ENCODE measurements at places on chromosomes 13 and 19.

DNA sequence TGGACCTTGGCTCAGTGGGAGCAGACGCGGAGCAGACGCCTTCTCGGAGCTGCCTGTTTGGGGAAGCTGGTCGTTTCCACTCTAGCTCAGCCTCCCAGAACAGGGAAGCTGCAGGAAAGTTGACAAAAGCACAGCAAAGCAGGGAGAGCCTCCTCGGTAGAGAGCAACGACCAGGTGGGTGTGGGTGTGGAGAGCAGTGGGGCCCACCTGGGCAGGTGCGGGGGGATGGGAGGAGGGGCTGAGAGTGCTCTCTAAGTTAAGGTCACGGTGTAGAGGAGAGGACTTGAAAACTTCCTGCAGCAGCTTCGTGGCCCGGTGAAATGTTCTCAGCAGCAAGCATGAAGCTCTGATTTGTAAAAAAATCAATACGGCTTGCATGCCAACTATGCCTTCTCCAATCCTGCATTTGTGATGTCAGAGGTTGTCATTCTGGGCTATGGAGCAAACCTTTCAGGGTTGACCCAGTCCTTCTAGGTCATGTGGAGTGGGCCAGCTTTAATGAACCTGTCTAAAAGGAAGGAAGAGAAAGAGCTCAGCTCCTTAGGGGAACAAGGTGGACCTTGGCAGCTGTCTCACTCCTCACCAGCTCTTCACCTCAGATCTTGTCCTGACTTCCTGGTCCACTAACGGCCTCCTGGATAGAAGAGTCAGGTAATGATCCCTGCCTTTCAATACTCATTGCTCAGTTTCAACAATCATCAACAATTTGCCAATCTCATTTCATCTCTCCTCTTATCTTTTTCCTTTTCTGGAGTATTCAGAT, 85.8 kb upstream of the UBL3 start:
- no peak for DNase-seq

GRCh38 chr13:95151942-95152587, 149.2 kb downstream of the ABCC4 start:
- no peak for DNase-seq

GRCh38 chr13:95444006-95444730, 108.4 kb upstream of the CLDN10 start:
- no peak for DNase-seq

- DNase-seq: no peak
These were observed 760.7 kb upstream of the SLITRK6 start for GRCh38 chr13:86559901-86560300.

DNA sequence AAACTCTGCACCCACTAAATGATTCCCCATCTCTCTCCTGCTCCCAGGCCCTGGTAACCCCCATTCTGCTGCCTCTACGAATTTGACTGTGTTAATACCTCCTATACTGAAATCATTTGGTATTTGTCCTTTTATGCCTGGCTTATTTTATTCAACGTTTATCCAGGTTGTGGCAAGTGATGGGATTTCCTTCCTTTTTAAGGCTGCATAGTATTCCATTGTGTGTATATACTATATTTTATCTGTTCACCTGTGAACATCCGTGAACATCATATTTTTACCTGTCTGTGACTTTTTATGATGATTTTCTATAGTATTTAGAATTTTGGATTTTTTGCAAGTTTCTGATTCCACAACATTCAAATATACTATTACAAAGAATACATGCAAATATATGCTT, 13.9 kb upstream of the CEBPG start:
- DNase-seq: no peak

DNA sequence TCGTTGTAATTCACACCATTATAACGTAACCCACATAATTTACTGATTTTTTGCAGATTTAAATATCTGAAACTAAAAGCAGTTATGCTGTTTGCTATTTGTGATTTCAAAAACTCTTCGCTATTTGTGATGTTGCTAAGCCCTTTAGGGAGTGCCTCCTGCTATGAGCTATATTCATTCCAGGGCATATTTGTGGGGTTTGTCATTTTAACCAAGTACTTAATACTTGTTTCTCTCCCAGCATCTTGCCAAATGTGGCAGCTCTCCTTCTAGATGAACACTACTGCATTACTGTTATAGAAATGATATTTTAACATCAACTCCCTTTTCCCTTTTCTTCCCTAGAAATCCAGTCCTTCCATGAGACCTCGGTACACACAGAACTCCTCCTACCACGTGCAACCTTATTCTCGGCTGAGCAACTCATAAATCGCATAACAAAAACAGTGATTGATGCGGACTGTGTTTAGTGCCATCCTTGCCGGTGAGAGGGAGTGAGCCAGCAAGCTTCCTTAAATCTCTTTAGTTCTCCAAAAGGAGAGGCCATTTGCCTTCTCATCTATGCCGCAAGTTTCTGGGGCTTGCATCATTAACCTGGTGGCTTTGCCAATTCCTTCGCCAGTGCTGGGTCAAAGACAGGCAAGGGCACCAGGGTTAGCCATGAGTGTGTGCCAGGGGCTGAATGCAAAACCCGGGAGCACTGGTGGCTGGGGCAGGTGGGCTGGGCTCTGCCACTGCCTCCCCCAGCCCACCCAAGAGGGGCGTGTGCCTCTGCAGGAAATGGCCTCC, 33.4 kb downstream of the RFX2 start:
- no peak for DNase-seq

GRCh38 chr19:3852614-3853254, 16.1 kb downstream of the ZFR2 start:
- DNase-seq: peak; percentile 55

DNA sequence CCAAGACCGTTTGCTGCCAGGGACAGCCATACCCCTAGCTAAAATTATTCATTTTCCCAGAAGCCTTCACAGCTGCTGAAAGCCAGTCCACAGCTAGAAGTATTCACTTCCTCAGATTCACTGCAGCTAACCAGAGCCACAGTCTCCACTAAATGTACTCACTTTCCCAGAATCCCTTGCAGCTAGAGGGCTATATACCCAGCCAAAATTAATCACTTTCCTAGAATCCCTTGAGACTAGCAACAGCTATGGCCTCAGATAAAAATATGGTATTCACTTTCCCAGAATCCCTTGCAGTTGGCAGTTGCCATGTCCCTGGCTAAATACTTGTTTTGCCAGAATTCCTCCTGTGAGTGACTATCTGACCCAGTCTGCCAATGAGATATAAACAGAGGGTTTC, 13.8 kb upstream of the MEIS3 start:
- no peak for DNase-seq

DNA sequence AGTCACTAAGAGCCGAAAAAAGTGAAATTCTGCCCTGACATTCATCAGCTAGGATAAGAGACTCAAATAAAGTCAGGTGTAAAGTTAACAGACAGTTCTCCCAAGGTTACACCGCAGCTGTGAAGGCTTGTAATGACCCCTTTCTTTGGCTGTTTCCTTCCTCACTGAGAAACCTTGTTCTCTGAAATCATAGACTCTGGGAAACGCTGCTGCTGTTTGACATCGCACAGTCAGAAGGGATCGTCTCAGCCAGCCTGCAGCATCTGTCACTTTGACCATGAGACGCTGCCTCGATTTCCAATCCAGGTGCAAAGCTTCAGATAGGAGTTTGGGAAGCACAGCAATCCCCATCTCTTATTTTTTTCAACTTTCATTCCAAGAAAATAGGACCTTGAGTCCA, 678 bp downstream of the BCAT2 start:
- no peak for DNase-seq

- DNase-seq: no peak
These were observed 262.1 kb downstream of the ZNF536 start for GRCh38 chr19:30634131-30634830.

DNA sequence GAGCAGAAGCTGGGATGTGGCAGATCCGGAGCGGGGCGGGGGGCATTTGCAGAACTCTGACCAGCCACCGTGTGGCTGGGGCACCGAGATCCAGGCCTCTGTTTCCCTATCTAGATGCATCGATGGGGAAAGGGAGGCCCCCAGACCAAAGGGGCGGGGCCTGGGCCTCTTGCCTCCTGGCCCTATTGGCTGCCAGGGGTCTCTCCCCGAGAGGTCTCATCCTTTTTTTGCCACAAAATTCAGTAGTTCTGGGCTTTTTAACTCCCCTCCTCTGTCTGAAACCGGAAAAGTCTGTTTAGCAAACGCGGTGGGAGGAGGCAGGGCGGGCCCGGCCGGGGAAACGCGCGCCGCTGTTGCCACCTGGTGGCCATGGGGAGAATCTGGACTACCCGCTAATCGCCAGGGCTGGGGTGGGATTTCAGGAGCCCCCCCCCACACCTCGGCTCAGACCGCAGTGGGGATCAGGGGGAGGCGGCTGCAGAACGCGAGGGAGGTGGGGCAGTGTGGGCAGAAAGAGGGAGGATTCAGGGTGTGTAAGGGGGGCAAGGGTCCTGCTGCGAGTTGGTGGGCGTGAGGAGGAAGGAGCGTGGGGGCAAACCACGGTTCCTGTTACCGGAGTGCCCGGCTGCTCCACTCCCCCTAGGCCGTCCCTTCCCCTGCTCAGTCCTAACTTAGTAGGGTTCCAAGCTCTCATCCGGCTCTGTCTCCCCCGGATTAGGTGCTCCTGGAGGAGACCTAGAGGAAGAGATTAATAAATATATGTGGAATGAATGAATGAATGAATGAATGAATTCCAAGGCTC, 28.3 kb downstream of the IL12RB1 start:
- DNase-seq: peak; percentile 86

DNA sequence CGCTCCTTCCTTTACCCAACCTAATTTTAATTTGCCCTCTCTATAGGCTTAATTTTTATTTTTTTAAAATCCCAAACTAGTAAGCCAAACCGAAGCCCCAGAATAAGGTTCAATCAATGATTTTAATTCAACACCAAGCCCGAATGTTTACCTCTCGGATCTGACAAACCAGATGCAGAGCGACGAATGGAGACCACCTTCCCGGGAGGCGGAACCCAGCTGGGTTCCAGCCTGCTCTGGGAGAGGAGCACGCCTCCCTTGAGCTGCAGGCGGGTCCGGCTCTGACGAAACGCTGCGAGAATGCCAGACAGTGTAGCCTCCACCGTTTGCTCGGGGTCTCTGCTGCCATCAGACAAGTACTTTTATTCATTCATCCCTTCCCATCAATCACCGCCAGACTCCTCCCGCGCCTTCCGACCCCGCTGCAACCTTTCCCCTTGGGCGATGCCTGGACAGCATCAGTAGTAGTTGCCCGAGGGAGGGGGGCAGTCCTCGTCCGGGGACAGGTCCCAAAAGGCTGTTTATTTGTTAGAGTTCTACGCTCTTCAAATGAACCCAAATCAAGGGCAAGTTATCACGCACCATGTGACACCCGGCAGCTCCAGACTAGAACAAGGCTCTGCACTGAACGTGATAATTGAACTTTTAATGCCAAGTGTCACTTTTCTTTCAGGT, 752 bp upstream of the EDNRB start:
- DNase-seq: peak; percentile 18

DNA sequence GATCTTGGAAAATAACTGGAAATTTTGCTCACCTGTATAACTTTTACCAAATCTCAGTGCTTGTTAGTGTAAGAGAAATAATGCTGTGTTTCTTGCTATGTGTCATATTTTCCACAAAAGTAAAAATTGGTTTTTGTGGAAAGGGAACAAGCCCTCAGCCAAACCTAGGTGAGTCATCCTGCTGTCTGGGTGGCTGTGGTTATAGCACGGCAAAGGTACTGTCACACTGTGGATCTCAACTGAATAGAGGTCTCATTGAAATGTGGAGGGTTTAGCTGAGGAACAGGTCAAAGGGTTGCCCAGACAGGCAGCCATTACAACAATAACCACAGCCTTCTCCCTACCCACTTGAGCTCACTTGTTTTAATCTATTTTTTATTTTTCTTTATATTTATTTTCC, 338.8 kb upstream of the DACH1 start:
- no peak for DNase-seq

DNA sequence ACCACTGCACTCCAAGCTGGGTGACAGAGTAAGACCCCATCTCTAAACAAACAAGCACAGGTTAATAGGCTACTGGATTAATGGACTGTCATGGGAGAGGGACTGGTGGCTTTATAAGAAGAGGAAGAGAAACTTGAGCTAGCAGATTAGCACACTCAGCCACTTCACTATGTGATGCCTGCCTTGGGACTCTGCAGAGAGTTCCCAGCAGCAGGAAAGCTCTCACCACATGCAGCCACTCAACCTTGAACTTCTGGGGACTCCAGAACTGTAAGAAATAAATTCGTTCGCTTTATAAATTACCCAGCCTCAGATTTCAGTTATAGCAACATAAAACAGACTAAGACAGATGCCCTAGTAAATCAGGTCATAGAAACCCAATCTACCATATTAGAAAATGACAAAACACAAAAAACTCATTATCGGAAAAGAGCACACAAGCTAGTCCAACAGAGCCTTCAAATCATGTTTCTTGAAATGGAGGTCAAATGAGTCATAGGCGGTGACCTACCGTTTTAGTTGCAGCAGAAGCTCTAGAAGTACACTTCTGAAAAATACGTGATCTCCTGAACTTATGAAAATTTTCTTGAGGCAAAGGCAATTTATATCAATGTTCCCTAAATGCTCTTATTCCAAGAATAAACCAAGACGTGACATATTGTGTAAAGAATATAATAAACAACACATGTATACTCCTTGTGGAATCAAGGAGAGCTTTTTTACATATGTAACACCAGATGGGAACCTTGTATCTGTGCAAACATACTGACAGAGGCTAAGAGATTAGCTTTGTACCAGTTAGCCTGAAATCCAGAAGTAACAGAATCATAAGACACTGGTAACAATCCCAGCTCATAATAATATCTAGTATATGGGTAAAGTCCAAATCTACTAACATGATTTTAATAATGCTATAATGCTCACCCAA, 340.9 kb upstream of the SGCG start:
- DNase-seq: no peak

DNA sequence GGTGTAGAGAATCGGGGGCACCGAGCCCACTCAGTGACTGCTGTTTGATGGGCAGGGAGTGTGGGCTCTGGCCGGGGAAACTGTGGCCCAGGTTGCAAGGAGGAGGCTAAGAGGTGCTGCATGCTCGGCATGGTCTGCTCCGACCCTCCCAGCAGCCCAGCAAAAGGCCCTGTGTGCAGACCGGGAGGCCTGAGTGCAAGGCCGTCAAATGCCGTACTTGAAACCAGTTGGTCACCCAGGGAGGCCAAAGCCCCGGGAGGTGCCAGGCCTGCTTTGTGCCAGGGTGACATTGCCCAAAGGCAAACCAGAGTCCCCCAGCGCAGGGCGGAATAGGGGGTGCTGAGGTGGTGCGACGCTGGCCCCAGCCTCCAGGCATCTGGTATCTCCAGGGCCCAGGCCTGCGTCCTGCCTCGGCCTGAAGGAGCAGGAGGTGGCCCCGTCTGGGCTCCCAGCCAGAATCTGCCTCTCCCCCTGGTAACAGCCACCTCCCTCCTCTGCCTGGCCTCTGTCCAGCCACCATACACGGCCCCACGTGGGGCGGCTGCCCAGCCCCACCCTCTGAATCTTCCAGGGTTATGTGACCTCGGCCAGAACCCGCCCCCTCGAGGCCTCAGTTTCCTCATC, 4.0 kb downstream of the PIK3R2 start:
- no peak for DNase-seq

DNA sequence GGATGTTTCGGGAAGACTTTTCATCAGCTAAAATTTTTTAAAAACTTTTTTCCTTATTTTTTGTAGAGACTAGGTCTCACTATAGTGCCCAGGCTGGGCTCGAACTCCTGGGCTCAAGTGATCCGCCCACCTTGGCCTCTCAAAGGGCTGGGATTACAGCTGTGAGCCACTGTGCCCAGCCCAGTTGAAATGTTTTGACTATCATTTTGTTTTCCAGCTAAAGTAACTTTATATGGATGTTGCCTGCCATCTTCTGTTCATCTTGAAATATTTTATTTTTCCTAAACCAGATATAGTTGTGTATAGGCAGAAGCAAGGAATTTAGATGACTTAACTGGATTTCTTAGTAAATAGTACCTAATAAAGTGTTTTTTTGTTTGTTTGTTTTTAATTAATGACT, 7.0 kb downstream of the CAB39L start:
- DNase-seq: peak; percentile 38

GRCh38 chr13:108003626-108004025, 211.7 kb downstream of the LIG4 start:
- no peak for DNase-seq
